Renal cortex interstitium (tissue), 15 donors: ENCODE measurements at places on chromosomes 2 and 18. TPM values are rescaled to one million over a fixed set of nuclear protein-coding genes. Genes with fewer than 3 reads are reported as not detected.
A peak's percentile ranks its signal among the peaks of the same experiment; 100 is the strongest.

The THSD7B gene
- 2.5 TPM for polyA plus RNA-seq

The ADD2 gene
- 6.0 TPM for polyA plus RNA-seq

The COL6A3 gene
- polyA plus RNA-seq, result 226 TPM

The COL4A4 gene
- polyA plus RNA-seq, result 48.3 TPM

The MARCHF4 gene
- polyA plus RNA-seq, result 0.09 TPM

The LBX2 gene
- polyA plus RNA-seq, result 3.4 TPM

The DNAH7 gene
- polyA plus RNA-seq, result 8.9 TPM

The TUBA4B gene
- 0.79 TPM for polyA plus RNA-seq

The NFU1 gene
- 59.6 TPM for polyA plus RNA-seq

The TUBA3D gene
- polyA plus RNA-seq, result 1.8 TPM

DNA sequence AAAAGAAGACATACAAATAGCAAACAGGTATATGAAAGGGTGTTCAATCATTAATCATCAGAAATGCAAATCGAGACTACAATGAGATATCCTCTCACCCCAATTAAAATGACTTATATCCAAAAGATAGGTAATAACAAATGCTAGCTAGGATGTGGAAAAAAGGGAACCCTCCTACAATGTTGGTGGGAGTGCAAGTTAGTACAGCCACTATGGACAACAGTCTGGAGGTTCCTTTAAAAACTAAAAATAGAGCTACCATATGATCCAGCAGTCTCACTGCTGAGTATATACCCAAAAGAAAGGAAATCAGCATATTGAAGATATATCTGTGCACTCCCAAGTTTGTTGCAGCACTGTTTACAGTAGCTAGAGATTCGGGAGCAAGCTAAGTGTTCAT lies 271.5 kb downstream of the MBD5 start:
- DNase-seq, result no peak

GRCh38 chr2:29054430-29054829 lies 19.9 kb downstream of the PCARE start:
- no peak for DNase-seq

DNA sequence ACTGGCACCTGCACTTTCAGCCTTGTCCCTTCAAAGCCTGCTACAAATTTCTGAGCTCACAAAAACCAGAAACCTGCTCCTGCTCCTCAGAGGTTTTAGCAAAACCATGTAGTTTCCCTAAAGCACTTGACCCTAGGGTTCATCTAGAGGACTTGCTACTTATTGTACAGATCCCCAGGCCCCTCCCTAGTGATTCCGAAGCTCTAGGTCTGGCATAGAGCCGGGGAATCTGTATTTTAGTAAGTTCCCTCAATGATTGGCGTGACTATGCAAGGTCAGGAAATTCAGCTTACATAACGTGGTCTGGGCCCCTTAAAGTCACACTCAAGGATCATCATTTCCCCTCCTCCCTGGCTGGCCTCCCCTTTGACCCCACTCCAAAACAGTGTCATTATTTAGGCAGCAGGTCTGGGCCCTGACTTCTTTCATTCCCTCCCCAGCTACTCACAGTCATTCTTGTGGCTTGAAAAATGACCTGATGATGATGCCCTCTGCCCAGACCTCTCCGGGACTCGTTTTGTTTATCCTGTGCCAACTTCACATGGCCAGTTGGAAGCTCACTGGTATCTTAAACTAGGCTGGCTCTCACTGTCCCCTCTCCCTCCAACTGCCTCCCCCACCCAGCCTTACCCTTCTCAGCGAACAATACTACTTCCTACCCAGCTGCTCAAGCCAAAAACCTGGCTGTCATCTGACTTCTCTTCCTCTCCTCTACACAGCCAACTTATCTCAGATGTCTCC lies 36.0 kb downstream of the WDFY1 start:
- DNase-seq, result no peak

- DNase-seq, result no peak
Measured at GRCh38 chr2:121231385-121232000, 53.5 kb downstream of the TFCP2L1 start.

DNA sequence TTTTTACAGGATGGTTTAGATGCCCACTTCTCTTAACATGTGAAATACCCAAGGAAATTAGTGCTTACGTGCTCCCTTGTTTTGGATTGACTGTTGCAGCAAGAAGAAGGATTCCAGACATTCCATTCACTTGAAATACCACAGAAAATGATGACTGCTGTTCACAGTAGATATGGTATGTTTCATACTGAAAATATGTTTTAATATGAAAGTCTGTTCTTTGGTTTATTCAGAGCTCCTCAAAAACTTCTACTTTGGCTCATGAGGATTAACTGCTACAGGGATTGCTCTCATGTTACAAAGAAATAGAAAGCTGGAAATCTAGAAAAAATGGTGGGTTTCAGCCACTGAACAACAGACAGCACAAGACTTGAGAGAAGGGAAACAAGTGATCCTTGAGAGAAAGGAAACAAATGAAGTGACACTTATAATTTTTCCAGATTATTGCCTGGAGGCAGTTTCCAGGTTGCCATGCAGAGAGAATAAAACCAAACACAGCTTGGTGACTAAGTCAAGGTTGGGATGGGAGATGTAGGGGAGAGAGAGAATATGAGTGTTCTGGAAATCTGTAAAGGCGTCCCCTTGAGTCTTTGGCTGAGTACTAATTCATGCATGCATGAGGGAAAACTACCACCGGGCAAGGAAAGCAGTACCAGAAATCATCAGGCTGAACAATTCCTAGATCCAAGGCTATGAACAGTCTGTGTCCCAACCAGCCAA lies 348.1 kb downstream of the CLIP4 start:
- no peak for DNase-seq

DNA sequence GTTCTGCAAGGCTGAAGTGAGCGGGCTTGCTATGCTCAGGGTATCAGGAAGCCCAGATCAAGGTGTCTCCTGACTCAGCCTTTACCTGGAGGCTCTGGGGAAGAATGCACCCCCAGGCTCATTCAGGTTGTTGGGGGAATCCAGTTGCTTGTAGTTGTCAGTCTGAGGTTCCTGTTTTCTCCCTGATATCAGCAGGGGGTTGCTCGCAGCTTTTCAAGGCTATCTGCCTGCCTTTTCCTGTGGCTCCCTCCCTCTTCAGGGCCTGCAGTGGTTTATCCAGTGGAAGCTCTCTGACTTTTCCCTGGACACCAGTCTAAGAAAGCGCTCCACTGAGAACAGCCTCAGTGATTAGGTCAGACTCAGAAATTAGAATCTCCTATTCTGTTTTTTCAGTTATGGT lies 116.6 kb downstream of the PTPRM start:
- DNase-seq, result no peak

DNA sequence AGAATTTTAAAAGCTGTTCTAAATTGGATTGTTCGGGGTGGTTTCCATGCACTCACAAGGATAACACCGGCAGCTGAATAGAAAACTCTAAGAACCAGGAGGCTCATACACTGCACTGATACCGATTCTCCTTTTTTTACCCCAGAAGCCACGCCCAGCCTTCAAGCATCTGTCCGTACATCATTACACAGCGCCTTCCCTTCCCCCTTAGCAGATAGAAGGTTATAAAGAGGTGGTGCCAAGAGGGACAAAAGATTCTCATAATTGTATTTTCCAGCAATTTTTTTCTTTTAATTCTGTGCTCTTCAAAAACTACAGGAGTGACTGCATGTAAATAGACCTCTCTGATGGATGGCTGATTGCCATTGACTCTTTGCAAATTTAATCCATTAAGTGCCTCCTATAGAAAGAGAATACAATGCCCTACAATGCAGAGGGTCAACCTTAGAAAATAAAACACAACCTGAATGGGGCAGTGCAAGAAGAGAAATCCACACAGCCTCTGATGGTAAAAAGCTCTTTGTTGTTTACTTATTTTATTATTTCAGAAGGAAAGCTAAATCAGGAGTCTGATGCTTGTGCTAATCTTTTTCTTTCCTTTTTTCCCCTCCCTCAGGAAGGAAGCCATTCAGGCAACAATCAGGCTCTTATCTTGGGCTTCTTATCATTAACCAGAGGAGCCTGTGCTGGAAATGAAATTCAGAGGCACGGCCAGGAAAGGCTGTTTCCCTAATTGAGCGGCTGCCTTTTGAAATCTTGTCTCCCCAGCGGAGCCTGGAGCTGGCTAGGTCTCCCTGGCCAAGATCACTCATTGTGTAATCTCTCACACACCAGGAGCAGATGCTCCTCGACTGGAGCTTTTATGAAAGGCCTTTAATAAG lies 198.9 kb upstream of the NABP1 start:
- DNase-seq, result no peak

GRCh38 chr2:30545875-30546274 lies 98.8 kb downstream of the LCLAT1 start:
- no peak for DNase-seq

DNA sequence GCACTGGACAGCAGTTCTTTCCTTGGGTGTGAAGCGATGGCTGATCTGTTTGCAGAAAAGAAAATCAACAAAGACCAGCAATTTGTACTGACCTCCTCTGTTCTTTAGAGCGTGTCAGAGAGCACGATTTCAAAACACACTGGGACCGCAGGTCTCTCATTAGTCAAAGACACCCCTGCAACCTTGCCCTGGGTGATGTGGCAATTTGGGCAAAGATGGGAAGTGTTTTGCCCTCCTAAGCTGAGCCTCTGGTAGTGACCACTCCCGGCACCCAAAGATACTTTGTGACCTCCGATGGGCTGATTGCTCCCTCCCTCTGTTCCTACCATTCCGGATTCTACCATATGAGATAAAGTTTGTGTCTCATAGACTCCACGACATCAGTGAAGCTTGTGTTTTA lies 18.2 kb upstream of the CLIP4 start:
- DNase-seq, result no peak

- DNase-seq, result no peak
Measured at GRCh38 chr18:12003894-12004293, 22.6 kb downstream of the IMPA2 start.

- no peak for DNase-seq
Measured at GRCh38 chr2:179661986-179662385, 199.4 kb downstream of the ZNF385B start.

- DNase-seq, result no peak
Measured at GRCh38 chr18:34729740-34730355, 19.8 kb downstream of the DTNA start.

- DNase-seq, result no peak
Measured at GRCh38 chr18:10057401-10057893, 143.6 kb downstream of the VAPA start.

DNA sequence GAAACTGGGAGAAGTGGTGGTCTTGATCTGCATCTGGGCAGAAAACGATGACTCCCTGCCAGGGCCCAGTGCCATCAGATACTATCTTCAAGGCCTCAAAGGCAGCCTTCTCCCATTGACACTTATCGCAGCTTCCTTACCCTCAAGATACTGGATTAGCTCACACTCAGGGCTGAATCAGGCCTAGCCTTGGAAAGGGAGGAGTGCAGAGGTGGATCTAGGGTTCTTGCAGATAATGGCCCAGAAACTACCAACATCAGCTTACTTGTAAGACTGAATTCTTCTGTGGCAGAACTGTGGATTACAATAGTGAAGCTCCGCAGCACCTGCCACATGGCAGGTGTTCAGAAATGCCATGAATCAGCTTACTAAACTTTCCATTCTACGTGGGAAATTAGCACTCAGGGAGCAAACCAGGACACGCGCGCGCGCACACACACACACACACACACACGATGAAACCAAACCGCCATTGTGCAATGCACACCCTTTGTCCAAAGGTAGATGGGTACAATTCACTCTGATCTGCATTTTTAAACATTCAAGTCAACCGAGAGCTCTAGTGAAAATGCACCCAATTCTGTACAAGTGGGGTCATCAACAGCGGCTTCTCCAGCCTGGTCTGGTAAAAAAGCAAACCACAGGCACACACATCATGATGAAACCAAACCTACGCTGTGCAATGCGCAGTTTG lies 26.3 kb upstream of the TMEM182 start:
- DNase-seq, result peak; percentile 3

DNA sequence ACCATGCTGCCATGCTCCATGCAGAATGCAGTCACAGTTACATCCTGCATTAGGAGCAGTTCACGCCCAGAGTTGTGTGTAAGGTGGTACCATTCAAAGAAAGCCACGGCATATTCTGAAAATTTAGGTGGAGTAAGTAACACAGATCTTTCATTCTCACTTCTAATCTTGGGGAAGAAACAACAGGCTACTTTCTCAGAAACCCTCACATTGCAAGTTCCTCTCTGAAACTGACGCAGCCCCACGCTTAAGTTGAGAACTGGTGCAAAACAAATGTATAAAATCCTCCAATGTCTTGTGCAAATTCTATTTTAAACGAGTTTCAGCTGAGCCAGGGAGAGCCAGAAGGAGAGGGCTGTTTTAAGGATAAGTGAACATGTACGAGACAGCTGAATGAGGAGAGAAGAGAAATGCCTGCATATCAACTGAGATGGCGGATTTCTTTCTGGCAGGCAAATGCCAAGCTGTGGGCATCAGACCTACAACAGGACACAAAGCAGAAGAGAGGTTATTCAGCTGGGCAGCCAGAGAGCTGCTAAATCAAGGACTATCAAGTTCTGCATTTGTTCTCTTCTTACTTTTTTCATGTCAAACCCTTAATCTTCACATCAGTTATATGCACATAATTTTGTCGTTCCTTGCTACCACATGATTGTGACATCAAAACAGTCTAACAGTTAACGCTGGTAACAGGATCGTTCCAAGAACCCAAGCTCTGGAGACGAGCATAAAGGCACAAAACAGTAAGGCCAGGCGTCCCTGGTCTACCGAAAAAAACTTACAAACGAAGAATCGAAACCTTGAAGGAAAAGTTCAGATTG lies 6.4 kb downstream of the ARL4C start:
- DNase-seq, result no peak

GRCh38 chr2:191012845-191013681 lies 908 bp downstream of the STAT1 start:
- DNase-seq, result no peak

DNA sequence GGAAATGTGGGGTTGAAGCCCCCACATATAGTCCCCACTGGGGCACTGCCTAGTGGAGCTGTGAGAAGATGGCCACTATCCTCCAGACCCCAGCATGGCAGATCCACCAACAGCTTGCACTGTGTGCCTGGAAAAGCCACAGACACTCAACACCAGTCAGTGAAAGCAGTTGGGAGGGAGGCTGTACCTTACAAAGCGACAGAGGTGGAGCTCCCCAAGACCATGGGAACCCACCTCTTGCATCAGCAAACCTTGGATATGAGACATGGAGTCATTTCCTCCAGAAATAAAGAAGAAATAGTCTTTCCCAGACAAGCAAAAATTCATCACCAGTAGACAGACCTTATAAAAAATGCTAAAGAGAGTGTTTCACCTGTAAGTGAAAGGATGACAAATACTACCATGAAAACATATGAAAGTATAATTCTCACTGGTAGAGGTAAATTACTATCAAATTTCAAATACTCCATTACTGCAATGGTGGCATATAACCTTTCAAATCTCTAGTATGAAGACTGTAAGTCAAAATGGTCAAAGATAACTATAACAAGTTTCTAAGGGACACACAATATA lies 152.6 kb upstream of the EPHA4 start:
- DNase-seq, result no peak

DNA sequence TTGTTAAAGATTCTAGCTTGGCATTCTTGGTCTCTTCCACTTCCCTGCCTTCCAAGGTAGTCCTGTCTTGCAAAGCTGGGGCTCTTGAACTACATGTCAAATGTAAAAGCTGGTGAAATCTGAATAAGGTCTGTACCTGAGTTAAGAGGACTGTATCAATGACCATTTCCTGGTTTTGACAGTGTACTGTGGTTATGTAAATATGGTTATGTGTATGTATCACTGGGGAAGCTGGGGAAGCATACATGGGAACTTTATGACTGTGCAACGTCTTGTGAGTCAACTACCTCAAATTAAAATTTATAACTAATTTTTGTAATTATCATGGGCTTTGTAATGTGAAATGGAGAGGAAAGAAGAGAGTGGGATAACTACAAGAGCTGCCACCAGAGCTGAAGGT lies 81.7 kb downstream of the COL4A4 start:
- DNase-seq, result no peak

- no peak for DNase-seq
Measured at GRCh38 chr2:8251291-8251690, 430.6 kb upstream of the ID2 start.

- peak; percentile 23 for DNase-seq
Measured at GRCh38 chr18:64017870-64018269, 48.0 kb downstream of the SERPINB8 start.
